ENCODE measurements at places on chromosomes 4 and X.

DNA sequence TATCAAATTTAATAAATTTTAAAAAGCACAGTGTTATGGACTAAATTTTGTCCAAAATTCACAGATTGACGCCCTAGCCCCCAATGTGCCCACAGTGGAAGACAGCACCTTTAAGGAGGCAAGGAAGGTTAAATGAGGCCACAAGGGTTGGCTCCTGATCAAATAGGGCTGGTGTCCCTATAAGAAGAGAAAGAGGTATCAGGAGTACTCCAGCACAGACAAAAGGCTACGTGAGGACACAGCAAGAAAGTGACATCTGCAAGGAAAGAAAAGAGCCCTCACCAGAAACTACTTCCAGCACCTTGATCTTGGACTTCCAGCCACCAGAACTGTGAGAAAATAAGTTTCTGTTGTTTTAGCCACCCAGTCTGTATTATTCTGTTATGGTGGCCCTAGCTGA lies 48.8 kb downstream of the FAM13A start:
- no peak for DNase-seq

- no peak for DNase-seq
These were observed 148.7 kb downstream of the REPS2 start for GRCh38 chrX:17095161-17095560.

DNA sequence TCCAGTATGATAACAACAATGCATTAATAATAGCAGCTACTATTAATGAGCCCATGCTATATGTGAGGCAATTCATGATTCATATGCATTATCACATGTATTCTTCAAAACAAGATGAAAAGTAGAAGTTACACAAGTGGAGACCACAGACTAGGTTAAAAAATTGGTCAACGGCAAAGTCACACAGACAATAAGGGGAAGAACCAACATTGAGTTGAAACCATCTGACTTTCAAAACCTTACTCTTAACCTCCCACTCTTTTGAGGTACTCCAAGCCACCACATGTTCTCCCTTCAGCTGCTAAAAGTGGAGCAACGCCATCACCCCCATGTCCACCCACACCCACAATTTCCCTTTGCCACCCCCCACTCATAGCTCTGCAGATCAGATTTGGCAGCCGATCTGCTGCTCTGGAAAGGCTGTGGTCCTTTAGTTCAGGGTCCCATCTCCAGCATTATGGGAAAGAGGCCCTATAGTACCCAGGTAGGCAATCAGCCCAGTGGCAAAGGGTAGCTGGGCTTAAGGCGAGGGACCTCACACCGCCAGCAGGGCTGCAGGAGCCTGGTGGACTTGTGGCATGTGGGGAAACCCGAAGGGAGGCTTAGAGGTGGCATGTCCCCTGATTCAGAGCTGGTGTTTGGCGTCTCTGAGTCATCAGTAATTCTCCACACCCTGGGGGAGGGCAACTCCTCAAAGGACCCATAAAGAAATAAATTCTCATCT lies 33.5 kb upstream of the CYBB start:
- peak; percentile 5 for DNase-seq

DNA sequence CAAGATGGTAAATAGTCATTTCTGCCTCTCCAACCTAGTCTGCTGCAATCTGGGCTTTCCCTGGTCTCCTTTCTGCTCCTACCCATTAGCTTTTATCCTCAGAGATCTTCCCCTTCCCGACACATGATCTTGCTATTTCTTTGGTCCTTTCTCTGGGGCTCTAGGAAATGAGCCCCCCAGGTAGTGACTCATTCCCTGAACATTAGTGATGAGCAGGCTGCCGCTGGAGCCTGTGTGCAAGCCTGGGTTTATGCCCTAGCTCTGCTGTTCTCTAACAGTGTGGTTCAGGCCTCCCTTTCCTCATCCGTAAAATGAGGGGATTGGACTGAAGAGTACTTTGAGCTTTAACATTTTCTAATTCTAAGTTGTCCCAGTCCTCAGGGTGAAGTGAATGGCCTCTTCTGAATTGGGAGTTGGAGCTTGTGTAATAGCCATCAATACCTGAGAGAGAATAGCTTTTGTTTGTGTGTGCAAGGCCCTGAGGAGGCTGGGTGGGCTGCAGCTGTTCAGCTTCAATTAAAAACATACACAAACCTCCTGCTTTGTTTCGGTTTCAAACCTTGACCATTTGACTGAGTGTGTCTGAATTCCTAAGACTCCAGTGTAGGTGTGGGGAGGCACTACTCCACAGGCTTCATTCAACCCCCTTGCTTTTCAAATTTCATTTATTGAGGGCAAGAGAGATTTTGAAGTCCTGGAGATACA lies 115.6 kb upstream of the SCML1 start:
- no peak for DNase-seq

- DNase-seq = no peak
These were observed 405.9 kb upstream of the MAGEB16 start for GRCh38 chrX:35392232-35392631.

GRCh38 chr4:722169-722725 lies 16.6 kb downstream of the PCGF3 start:
- no peak for DNase-seq

- DNase-seq = no peak
These were observed 51.5 kb upstream of the PRPS1 start for GRCh38 chrX:107576841-107577240.

DNA sequence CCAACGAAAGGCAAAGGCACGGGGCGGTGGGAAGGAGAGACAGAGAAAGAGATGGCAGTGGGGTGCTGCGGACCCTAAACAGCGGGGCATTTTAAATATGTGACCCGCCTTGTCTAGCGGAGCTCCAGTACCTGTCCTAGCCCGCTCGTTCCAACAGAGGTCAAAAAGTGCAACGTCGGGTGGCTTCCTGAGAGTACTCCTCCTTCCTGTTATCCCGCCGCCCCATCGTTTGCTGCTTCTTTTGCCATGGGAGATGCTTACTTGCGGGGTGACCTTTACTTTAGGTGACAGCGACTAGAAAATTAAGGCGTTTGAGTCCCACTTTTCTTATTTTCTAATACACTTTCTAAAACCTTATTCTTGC lies 735 bp downstream of the NRK start:
- DNase-seq = no peak

- DNase-seq = no peak
These were observed 65.2 kb downstream of the SLC4A4 start for GRCh38 chr4:71404049-71404448.

- DNase-seq = no peak
These were observed 66.9 kb upstream of the PCDH7 start for GRCh38 chr4:30653291-30653690.

DNA sequence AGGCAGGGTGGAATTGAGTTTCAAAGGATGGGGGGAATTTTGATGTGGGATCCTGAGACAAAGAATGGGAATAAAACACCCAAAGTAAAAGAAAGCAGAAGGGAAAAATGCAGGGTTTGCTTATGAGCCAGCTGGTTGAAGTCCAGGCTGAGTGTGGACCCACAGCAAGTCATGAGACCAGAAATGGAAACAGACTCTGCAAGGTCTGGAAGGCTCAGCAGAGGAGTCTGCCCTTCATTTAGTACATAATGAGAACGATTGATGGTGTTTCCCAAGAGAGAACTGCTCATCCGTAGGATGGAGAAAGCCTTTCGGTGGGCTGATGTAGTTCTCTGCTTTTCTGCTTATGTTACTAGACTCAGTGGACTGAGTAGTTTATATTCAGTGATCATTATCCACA lies 259.1 kb downstream of the C4orf33 start:
- DNase-seq = no peak

DNA sequence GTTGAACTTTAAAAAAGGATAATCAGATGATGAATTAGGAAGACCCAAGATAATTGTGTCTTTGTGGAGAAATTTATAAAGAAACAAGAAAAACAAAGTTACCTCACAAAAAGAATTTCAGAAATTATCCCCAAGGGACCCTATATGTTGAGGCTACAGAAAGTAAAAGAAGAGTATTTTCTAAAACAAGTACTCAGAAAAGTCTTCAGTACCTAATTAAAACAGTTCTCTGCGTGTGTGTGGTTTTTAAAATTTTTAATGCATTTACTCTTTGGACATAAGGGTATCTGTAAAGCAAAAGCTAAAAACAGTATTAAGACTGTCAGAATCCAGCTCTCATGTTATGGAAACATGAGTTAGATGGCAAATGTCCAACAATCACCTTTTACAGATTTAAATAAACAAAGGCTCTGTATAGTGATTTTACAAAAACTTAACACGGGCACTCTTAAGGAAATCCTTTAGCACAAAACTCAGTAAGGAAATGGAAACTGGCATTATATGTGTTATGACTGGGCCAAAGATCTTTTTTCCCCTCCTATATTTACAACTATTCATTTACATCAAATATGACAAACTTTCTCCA lies 187.5 kb downstream of the NSUN7 start:
- no peak for DNase-seq

DNA sequence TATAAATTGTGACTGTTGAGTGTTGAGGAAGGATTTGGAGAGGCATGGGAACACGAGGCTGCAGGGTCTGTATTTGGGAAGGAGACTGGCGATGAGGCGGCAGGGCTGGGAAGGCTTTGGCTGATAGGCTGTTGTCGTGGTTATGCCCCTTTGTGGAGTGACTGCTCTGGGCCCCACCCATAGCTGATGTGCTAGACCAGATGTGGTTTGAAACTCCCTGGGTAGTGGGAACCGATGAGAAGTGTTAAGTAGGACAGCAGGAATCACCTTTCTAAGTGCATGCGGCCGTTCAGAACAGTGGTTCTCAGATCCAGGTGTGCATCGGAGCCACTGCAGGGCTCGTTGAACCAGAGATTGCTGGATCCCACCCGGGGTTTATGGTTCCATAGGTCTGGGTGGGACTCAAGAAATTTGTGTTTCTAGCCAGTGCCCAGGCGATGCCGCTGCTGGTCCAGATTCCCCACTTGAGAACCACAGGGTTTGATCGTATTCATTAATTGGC lies 42.3 kb downstream of the TBC1D14 start:
- no peak for DNase-seq

GRCh38 chr4:11426731-11427120 lies 2.0 kb downstream of the HS3ST1 start:
- no peak for DNase-seq

DNA sequence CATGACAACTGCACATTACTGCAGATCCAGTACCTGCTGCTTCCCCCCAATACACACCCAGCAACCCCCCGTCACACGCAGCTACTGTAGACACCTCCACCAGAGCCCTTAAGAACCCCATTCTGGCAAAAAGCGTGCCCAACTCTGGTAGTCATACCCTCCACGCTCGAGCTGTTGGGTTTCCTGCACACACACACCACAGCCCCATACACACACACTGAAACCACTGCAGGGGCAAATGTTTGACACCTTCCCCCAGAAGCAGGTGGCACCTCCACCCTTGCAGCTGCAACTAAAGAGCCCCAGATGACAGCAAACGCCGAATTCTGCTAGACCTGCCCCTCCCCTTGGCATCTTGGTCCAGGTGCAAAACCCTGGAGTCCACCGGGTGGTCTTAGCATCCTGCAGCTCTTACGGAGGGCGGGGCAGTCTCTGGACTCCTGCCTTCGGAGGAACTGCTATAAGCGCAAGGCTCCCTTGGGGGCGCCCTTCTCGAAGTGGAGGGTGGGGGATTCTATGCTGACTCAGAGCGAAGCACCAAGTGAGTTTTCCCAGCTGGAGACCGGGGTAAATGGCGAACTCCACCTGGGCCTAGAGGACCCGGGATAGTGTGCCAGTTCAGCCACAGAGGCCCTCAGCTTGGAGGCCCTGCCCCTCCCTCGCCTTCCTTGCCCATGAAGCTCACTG lies 1.5 kb downstream of the FRMPD3 start:
- DNase-seq = peak; percentile 15

DNA sequence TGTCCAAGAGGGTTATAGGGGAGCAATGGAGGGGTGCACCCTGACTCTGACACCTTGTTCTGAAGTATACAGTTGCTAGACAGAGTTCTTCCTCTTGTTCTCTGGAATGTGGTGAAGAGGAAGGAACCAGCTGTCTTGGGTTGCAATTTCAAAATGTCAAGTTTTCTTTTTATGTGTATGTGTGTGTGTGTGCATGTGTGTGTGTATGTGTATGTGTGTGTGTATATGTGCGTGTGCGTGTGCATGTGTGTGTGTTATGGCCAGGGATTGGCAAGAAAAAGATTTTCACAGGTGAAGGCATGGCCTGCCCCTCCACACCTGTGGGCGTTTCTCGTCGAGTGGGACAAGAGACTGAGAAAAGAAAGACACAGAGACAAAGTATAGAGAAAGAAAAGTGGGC lies 81.6 kb upstream of the ADGRA3 start:
- no peak for DNase-seq

DNA sequence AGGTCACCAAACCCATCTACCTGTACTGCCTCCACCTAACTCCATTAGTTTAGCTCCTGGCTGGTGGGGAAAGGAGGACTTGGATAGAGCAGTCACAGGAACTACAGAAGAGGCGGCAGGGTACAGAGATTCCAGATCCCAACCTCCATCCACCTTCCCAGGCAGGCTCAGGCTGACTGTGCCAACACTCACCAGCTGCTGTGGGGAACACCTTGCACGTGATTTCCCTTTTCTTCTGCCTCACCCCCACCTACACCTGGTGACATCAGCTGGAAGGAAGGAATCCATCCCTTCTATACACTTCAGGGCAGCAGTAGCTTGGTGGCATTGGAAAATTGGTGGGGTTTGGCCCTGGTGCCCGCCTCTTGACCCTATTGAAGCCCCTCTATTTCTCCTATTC lies 41.5 kb downstream of the EFNB1 start:
- no peak for DNase-seq

DNA sequence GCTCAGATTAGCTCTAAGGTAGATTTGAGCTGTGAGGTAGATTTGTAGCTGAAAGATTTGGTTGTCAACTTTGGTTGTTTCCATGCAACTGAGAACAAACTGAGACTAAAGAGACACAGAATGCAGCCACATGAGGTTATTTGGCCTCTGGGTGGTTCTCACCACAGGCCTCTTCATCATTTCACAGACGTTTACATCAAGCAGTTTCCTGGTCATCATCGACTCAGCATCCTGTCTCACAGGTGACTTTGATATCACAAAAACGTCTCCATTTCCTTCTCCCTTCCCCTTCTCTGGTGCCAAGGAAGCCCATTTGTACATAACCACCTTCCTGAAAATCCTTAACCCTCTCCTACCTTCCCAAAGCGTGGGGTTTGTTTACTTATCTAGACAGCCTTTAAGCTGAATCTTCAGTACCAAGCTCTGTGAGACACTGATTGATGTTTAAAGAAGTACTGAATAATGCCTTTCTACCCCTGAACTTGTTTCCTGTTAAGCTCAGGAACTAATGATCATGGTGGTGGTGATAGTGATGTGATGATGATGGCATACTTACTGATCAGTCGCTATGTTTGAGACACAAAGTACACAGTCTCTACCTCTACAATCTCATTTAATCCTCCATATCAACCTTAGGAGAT lies 81.9 kb downstream of the FAM114A1 start:
- DNase-seq = peak; percentile 36

- DNase-seq = no peak
These were observed 53.3 kb upstream of the STIM2 start for GRCh38 chr4:26807330-26807729.

DNA sequence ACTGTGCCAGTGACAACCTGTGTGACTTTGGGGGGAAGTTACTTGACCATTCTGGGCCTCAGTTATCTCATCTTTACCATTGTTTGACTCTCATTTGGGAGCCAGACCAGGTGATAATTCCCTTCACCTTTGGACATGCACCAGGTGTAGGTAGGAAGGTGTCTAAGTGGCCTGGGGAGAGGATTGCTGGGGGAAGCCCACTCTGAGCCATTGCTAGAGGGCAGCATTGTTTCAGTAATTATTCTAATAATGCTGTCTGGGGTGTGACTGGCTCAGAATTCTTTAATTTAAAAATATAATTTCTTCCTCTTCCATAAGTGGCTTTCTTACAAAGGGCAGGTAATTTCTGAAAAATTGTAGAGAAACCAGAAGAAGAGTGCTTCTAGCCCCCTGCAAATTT lies 104.3 kb downstream of the RTL9 start:
- no peak for DNase-seq

- DNase-seq = no peak
These were observed 1015.7 kb downstream of the TECRL start for GRCh38 chr4:63393544-63393943.

GRCh38 chrX:136205882-136206380 lies 45.3 kb downstream of the MAP7D3 start:
- no peak for DNase-seq

All from CD4-positive, alpha-beta T cell treated with Interferon alpha-2 for 1 hour (primary cell).